ENCODE measurements at places on chromosomes 12 and 14. TPM values are rescaled to one million over a fixed set of nuclear protein-coding genes. Genes with fewer than 3 reads are reported as not detected.

The TCL1A gene
- 6.4 TPM for total RNA-seq

The ERBB3 gene
- total RNA-seq: 1.4 TPM

The PIWIL1 gene
- total RNA-seq: 0.28 TPM

The FAM181A gene
- total RNA-seq: not detected

The RNASE9 gene
- not detected for total RNA-seq

The GALNT4 gene
- 1.3 TPM for total RNA-seq

The CEBPE gene
- 2.5 TPM for total RNA-seq

The PLEKHG7 gene
- 0.14 TPM for total RNA-seq

The B4GALNT1 gene
- total RNA-seq: 0.57 TPM

The SLC48A1 gene
- 4.5 TPM for total RNA-seq

The A2M gene
- 57.7 TPM for total RNA-seq

The NEDD8 gene
- total RNA-seq: 259 TPM

The IRAK3 gene
- total RNA-seq: 2.5 TPM

The ANO2 gene
- 0.57 TPM for total RNA-seq

The GALNT9 gene
- total RNA-seq: 1.5 TPM
